ENCODE measurements at places on chromosomes 7 and 10.

DNA sequence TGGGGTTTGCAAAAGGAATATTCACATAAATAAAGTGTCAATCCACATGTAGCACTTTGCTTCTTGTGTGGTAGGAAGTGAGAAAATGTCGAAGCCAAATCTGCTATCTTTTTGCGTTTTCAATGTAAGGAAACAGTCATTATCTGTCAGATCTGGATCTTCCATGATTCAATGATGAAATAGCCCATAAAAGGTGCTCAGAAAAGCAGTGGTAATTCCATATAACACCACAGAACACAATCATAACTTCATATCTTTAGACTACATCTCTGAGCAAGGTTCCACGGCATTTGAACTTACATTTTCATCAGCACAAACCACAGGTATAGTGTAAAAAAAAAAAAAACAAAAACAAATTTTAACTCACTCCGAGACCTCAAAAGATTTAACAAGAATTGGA, 39.9 kb upstream of the EGR2 start:
- DNase-seq = no peak

GRCh38 chr7:157310676-157311185, 26.1 kb upstream of the DNAJB6 start:
- DNase-seq = no peak

- DNase-seq = no peak
Observed at GRCh38 chr7:69603351-69603750, 5.1 kb downstream of the AUTS2 start.

GRCh38 chr10:12444981-12445700, 95.8 kb downstream of the CAMK1D start:
- DNase-seq = no peak

- no peak for DNase-seq
Observed at GRCh38 chr7:7829667-7830066, 111.3 kb upstream of the RPA3 start.

DNA sequence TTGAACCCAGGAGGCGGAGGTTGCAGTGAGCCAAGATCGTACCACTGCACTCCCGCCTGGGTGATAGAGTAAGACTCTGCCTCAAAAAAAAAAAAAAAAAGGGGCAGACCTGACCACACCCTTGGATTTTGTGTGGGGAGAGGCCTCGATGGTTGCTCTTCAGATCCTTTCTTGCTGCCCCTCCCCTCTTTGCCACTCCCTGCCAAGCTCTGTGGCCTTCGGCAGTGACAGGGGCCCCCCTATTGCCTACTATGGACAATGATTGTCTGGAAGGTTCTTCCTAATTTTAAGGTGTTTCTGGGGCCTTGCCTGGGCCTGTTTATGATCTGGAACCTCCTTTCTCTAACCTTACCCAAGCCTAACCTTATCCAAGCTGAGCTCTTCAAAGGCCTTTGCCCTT, 795 bp downstream of the PRF1 start:
- no peak for DNase-seq

GRCh38 chr7:156117542-156118247, 305.4 kb upstream of the SHH start:
- no peak for DNase-seq

- DNase-seq = no peak
Observed at GRCh38 chr10:125057158-125058001, 103.0 kb downstream of the CTBP2 start.

DNA sequence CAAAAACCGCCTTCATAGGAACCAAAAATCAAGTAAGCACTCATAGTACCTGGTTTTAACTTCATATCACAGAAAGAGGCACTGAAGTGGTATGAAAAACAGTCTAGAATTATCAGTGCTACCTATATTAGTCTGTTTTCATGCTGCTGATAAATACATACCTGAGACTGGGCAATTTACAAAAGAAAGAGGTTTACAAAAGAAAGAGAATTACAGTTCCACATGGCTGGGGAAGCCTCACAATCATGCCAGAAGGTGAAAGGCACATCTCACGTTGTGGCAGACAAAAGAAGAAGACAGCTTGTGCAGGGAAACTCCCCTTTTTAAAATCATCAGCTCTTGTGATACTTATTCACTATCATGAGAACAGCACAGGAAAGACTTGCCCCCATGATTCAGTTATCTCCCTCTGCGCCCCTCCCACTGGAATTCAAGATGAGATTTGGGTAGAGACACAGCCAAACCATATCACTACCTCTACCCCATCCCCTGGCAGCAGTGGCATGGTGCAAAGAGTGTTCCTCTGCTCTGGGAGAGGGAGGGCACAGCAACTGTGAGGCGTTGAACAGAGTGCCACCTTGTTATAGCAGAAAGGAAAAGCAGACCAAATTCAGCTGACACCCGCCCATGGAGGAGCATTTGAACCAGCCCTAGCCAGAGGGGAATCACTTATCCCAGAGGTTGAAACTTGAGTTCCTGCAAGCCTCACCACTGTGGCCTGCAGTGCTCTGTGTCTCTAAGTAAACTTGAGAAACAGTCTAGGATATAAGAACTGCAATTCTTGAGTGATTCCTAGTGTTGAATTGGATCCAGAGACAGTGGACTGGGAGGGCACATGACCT, 61.9 kb upstream of the PTPRZ1 start:
- no peak for DNase-seq

- no peak for DNase-seq
Observed at GRCh38 chr7:106279425-106280197, 5.2 kb downstream of the NAMPT start.

GRCh38 chr10:50510517-50511473, 113.0 kb downstream of the SGMS1 start:
- no peak for DNase-seq

GRCh38 chr7:101856473-101857357, 39.3 kb downstream of the CUX1 start:
- DNase-seq = peak; percentile 97

DNA sequence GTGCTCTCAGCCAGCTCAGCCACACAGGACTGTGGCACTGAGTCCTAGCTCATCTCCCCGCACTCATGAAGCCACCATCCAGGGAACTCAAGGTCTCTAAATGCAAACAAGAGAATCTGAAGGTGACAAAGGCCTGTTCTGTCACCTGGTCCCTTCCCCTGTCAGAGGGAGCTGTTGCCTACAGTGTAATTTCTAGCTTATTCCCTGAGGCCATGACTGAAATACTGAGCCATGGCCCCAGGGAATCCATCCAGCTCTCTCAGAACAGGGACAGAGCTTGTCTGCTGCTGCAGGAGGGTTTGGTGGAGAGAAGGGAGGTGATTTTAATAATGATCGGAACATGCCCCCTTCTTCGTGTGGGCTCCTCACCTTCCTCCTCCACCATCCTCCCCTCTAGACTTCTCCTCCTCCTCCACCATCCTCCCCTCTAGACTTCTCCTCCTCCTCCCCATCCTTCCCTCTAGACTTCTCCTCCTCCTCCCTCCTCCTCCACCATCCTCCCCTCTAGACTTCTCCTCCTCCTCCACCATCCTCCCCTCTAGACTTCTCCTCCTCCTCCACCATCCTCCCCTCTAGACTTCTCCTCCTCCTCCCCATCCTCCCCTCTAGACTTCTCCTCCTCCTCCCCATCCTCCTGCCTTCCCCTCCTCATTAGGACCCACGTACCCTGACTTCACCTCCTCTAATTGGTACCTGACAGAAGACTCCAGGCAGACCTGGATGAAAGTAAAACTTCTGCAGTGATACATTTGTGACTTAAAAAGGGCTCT, 338.0 kb upstream of the MKI67 start:
- no peak for DNase-seq

DNA sequence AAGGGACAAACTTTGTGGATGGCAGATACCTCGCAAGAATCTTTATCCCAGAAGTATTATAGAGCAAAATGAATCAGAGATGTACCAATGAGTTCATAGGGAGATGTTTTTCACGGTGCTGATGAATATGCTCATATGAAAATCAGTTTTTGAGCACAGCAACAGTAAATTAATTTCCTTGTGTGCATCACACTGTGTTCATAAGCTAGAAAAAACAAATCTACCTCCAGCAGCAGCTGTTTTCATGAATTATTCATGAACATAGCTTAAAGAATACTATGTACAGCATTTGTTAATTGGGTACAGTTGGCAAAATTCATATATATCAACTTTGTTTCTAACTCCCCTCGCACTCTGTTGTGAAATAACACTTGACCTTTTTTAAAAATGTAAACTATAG, 809.8 kb downstream of the GRM8 start:
- peak; percentile 26 for DNase-seq

DNA sequence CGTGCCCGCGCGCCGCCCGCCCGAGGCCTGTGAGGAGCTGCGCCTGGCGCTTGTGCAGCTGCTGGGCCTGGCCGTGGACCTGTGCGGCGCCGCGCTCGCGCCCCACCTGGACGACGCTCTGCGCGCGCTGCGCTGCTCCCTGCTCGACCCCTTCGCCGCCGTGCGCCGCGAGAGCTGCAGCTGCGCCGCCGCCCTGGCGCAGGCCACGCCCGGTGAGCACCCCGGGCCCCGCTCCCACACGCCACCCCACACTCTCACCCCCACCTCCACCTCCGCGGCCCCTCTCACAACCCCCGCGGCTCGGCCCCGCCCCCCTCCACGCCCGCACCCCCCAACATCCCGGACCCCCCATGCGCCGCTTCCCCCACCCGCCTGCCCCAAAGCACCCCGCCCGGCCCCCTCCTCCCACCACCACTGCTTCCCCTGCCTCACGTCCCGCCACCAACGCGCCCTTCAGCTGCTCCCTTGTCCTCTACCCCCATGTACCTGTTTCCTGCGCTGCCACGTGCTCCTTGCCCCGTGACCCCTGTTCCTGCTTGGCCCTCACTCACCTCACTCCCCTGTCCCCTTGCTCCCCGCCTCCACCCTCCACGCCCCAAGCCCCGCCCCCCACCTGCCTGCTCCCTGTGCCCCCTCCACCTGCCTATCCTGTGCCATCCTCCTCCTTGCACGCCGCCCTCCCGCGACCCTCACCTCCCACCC, at the start of gene PRKAR1B:
PRKAR1B (minus strand) TSS at position 178 of the 702 bp plus-strand sequence. CDS start 15,776 bp downstream, outside the sequence.
- no peak for DNase-seq

DNA sequence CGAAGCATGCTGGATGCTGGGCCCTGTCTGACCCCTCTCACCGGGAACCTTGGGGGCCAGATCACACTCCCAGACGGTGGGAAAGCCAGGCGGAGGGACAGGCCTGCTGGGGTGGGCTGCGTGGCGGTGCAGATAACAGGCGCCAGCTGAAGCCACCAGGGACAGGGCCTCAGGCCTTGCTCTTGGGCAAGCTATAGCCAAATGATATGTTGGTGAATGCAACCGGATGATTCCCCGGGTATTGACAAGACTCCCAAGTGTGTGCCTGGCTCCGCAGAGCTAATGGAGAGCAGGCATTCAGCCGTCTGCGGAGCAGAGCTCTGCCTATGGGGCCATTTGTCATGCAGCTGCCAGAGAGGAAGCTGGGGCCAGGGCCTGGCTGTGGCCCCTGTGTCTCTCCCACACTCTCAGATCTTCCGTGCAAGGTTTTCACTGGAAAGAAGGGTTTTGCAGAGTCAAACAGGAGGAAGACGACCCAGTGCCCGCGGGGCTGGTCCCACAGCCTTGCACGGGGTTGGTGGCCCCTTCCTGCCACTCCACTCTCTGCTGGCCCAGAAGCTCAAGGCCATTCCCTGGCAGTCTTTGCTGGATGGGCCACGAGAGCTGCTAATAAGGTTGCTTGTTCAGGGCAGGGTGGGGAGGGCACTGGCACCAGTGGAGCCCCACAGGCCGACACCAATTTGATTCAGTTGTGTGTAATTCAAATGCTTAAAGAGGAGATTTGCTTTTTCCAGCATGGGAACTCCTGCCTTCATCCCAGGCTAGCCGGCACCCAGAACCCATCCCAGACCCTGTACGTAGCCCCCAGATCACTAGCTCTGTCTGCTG, 91.8 kb downstream of the PRKAG2 start:
- no peak for DNase-seq

GRCh38 chr10:119333146-119333792, 125.9 kb downstream of the GRK5 start:
- DNase-seq = no peak

DNA sequence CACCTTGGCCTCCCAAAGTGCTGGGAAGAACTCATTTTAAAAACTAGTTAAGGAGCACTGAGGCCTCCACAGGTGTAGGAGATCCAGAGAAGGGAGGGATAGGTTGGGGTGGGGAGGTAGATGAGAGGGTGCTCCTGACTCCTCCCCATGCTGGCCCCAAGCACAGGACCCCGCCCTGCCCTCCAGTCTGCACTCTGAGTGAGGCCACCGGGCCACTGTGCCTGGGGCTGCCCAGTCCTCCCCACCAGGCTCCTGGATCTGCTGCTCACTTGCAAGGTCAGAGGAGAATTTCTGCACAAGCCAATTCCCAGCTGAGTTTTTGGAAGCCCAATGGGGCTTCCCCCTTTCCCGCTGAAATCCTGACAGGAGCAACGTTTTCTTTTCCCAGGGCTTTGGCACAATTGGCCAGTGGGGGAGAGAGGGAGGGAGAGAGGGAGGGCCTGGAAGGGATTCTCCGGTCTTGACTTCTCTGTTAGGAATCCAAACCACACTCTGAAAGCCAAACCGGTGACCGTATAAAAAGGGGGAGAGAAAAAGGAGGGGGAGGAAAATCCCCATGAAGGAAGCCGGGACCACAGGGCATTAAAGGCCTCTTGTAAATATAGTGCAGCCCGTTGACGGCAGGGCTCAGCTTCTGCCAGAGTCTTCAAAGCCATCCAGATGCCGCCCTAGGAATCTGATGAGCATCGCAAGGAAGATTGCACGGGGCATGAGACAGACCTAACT, 116.2 kb downstream of the SH3PXD2A start:
- no peak for DNase-seq

DNA sequence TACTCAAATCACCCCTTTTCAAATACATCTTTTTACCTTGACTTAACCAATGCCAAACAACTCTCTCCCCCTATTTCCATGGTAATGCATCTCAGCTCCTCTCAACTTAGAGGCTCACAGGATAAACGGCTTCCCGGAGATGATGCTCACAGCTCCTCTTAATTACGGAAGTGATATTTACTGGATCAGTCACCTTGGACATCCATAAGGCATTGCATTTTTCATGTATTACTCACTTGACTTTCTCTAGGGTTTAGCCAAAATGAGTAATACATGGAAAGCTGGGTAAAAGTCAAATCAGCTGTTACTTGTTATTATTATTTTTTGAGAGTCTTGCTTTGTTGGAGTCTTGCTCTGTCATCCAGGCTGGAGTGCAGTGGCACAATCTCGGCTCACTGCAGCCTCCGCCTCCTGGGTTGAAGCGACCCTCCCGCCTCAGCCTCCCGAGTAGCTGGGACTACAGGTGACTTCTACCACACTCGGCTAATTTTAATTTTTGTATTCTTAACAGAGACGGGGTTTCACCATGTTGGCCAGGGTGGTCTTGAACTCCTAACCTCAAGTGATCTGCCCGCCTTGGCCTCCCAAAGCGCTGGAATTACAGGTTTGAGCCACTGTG, 73.3 kb upstream of the RHEB start:
- DNase-seq = no peak

DNA sequence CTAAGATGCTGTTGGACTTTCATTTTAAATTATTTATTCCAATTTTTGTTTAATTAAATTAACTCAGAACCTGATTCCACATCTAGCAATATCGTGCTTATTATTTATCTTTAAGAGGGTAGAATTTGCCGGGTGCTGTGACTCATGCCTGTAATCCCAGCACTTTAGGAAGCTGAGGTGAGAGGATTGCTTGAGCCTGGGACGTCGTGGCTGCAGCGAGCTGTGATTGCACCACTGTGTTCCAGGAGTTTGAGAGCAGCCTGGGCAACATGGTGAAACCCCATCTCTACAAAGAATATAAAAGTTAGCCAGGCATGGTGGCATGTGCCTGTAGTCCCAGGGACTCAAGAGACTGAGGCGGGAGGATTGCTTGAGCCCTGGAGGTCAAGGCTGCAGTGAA, 47.8 kb downstream of the ZFAND4 start:
- no peak for DNase-seq

- DNase-seq = no peak
Observed at GRCh38 chr7:117572856-117573620, 93.2 kb downstream of the CFTR start.

Measured in NCI-H526 (cell line).